Stimulated activated CD4-positive, alpha-beta T cell treated with anti-CD3 and anti-CD28 coated beads, Interleukin-4, amount 100 ng/mL, for 1 hour (primary cell): ENCODE measurements at places on chromosomes 3 and 15.

GRCh38 chr15:97892167-97892938, 68.2 kb upstream of the ARRDC4 start:
- no peak for DNase-seq

DNA sequence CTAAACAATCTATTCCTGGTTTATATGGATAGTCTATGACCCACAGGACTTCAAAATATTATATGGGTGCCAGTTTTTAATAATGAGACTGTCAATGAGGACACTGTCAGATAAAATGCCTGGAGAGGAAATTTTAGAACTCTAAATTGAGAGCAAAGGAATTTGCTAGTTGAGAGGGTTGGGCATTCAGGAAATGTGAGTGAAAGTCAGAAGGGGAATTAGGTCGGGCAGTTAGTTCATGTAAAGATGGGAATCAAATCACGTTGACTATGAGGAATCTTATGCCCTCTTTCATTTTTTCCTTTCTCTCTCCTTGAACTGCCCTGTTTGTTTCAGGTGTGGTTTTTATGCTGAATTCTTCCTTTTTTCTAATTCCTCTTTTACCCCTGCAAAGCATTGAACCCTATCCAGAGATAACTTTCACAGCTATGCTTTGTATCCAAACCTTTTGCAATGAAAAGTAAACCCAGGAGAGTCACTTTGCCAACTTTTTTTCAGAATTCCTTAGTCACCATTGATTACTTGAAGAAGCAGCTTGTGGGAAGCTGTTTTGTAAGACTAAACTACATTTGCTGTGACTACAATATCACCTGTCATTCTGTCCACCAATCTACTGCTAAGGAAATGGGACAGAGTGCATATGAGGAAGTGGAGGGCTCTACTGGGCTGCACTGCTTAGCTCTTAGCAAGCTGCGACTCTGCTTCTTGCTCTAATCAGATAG, 27.8 kb downstream of the CHP1 start:
- no peak for DNase-seq

DNA sequence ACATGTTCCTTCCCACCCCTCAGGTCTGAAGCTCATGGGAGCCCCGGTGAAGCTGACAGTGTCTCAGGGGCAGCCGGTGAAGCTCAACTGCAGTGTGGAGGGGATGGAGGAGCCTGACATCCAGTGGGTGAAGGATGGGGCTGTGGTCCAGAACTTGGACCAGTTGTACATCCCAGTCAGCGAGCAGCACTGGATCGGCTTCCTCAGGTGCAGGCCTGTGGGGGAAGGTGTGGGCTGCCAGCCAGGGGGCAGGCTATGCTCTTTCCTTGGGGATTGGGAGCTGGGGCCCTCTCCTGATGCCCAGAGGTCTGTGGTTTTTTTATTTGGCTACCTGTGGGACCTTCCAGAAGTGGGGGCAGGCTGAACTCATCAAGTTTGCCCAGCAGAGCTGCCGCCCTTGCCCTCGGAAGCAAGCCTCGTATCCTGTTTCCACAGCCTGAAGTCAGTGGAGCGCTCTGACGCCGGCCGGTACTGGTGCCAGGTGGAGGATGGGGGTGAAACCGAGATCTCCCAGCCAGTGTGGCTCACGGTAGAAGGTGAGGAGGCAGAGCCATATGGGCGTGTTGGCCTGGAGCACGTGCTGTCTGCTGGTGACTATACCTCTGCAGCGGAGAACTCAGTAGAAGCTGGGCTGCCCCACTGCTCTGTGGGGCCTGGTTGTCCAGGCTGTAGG, 2.2 kb downstream of the TYRO3 start:
- no peak for DNase-seq

GRCh38 chr3:165518346-165518745, 318.9 kb downstream of the BCHE start:
- no peak for DNase-seq

DNA sequence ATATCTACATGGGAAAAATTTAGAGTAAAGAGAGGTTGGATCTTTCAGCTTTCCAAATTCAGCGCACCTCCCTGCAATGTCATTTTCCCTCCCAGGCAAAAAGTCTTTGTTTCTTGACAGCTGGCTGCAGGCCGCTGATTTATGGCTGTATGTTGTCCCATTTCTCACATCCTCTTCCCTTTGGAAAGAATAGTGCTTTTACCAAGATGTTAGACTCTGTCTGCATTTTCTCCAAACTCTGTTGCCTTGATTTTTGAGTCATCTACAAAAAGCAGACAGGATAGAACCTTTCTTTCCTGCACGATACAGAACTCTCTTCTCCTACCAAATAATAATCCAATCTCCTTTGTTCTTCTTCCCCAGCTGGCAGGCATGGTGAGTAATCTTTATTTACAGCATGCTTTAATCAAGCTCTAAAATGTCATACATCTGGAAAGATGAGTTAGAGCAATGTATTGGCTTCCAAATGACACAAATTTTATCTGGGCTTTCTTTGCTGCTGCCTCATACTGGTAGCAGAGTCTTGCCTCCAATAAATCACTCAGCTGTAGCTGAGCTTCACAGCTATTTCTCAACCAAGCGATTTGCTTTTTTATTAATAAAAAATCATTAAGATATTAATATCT, 101.9 kb downstream of the PIK3R4 start:
- no peak for DNase-seq

GRCh38 chr3:55042591-55042990, 114.7 kb upstream of the LRTM1 start:
- DNase-seq = no peak

GRCh38 chr3:128324911-128325592, 141.6 kb downstream of the DNAJB8 start:
- DNase-seq = no peak
